Left ventricle myocardium inferior (tissue), 1 donor: ENCODE measurements at places on chromosomes 3 and 15. TPM values are rescaled to one million over a fixed set of nuclear protein-coding genes. Genes with fewer than 3 reads are reported as not detected.
A peak's percentile ranks its signal among the peaks of the same experiment; 100 is the strongest.

The HESX1 gene
- total RNA-seq = 0.30 TPM

The ISL2 gene
- total RNA-seq = not detected

- H3K27me3 ChIP-seq = peaks cover 15% of the 10 kb centered on the region
- no peak overlapping the region for H3K27ac ChIP-seq
- H3K4me3 ChIP-seq = no peak overlapping the region
- no peaks in the 10 kb centered on the region for H3K36me3 ChIP-seq
- DNase-seq = no peak
Measured at GRCh38 chr3:74607803-74608202, 6.7 kb downstream of the CNTN3 start.

DNA sequence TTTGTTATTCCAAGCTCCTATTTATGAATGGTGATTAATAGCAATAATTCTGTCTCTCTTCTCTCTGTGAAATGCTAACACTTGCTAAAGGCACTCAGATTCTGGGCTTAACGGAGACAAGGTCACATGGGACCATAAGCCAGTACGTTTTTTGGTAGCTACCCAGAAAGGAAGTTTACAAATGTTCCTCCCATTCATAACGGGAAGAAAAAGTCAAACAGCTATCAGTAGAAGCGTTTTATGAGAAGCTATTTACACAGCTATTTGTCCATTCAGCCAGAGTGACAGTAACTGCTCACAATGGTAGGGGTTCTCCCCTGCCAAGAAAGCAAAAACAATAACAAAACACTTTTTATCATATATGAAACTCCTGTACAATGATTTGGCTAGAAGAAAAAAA is 51.5 kb downstream of the ZMAT3 start:
- H3K36me3 ChIP-seq = peaks cover 12% of the 10 kb centered on the region
- peak overlapping the region; percentile 53 for H3K27ac ChIP-seq
- H3K4me3 ChIP-seq = no peak overlapping the region
- peaks cover 16% of the 10 kb centered on the region for H3K4me1 ChIP-seq
- no peaks in the 10 kb centered on the region for H3K27me3 ChIP-seq

DNA sequence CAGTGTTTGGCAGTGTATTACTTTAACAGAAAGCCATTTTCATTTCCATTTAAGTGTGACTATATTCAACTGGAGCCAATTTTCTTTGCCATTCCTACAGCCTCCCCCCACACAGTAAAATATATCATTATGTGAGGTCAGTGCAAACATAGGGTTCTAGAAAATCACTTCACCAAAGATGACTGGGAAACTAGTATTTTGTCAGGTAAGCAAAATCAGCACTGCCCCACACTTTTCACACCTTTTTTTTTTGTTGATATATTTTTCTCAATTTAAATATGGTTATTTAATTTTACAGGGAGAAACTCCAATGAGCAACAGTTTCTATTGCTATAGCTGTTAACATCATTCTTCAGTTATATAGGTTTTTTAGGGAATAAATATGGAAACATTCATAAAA is 29.7 kb downstream of the MKRN2OS start:
- H3K4me1 ChIP-seq = peaks cover 55% of the 10 kb centered on the region
- H3K27ac ChIP-seq = no peak overlapping the region
- no peaks in the 10 kb centered on the region for H3K27me3 ChIP-seq
- H3K4me3 ChIP-seq = no peak overlapping the region
- H3K36me3 ChIP-seq = peaks cover 5% of the 10 kb centered on the region
- DNase-seq = no peak

The TEX55 gene
- total RNA-seq = not detected

DNA sequence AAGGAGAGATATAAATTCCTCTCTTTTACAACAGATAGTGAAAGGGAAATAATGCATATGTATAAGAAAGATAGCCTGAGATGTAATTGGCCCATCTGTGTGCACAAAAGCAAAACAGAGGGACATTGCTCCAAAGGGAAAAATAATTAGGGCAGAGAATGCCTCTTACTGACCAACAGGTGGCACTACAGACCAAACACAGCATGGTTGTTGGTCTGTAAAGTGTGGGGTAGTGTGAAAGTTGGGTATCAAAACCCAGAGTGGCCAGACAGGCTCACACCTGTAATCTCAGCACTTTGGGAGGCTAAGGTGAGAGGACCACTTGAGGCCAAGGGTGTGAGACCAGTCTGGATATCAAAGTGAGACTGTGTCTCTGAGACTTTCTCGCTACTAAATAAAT is 4.5 kb upstream of the TLNRD1 start:
- H3K4me3 ChIP-seq = no peak overlapping the region
- no peaks in the 10 kb centered on the region for H3K27me3 ChIP-seq
- DNase-seq = no peak
- H3K36me3 ChIP-seq = no peaks in the 10 kb centered on the region
- H3K27ac ChIP-seq = no peak overlapping the region

DNA sequence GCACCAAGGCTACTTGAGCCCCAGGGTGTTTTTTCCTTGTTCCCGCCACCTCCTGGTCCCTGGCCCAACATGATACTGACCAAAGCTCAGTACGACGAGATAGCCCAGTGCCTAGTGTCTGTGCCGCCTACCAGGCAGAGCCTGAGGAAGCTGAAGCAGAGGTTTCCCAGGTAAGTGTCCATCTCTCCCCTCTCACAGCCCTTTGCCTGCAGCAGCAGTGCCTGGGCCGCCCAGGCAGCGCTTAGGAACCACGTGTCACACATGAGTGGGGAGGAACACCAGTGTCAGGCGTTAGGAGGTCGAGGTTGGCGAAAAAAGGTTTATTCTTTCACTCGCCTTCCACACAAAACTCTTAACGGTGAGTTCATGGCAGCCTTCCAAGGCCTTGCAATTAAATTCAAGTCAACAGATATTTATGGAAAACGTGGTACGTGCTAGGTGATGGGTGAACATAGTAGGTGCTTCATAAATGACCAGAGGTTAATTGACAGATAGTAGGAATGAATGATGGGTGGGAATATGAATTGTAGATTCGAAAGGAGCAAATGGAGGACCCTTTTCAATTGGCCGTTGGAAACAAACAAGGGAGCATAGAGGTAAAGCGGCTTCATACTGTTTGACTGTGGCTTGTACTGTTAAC is 486 bp downstream of the CDIN1 start:
- peak overlapping the region; percentile 75 for H3K4me3 ChIP-seq
- no peaks in the 10 kb centered on the region for H3K36me3 ChIP-seq
- H3K27ac ChIP-seq = peak overlapping the region; percentile 89
- no peaks in the 10 kb centered on the region for H3K27me3 ChIP-seq
- DNase-seq = peak; percentile 18

DNA sequence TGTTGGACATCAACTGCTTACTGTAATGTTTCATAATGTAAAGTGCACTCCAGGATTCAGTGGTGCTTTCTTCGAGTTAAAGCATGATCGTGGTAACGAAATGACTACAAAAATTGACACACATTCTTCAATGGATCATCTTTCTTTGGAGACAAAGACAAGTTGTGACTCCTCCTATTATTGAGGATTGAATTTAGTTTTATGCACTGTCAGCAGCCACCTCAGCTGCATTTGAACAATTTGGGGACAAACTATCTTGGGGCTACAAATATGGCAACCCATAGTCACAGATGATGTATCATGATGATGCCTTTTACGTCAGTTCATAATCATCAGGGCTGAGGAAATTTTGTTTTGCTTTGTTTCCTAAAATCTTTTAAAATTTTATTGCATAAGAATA is 140.2 kb upstream of the ICE2 start:
- no peak for DNase-seq
- no peak overlapping the region for H3K4me3 ChIP-seq
- H3K36me3 ChIP-seq = no peaks in the 10 kb centered on the region
- no peak overlapping the region for H3K27ac ChIP-seq
- no peaks in the 10 kb centered on the region for H3K27me3 ChIP-seq

DNA sequence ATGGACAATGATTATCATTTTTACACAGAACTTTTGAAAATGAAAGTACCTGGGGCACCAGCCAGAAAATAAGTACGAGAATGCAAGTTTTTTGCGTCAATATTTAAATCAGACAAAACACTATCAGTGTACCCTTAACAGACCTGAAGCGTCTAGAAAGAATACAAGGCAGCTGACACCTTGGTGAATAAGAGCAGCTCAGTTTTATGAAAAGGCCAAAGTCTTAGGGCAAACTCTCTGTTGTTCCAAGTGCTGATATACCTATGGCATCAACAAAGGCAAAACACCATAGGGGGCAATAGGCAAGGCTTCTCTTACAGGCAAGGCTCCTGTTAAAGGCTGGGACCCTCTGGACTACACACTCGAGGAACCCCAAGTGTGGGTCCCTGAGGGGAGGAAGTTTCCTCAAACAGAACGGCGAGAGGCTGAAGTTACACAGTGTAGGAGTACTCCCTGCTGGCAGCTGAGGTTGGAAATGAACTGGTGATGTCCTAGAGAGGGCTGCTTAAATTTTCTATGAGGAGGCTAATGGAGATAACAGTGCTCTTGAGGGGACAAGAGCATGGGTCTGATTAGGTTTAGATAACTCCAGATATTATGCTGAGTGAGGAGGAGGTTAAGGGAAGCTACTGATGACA is 291.0 kb downstream of the TIGIT start:
- H3K27ac ChIP-seq = peak overlapping the region; percentile 83
- H3K4me3 ChIP-seq = peak overlapping the region; percentile 47
- peaks cover 5% of the 10 kb centered on the region for H3K36me3 ChIP-seq
- no peak for DNase-seq

DNA sequence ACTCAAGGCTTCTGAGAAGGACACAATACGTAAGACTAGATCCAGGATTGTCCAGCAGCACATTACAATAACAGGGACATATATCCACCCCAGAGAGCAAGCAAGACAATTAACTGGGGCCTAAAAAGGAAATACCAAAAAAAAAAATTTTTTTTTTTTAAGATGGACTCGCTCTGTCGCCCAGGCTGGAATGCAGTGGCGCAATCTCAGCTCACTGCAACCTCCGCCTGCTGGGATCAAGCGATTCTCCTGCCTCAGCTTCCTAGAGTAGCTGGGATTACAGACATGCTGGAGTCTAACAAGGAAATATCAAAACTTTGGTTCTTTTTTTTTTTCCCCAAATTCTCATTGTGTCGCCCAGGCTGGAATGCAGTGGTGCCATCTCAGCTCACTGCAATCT is 28.8 kb upstream of the IMPDH2 start:
- H3K4me3 ChIP-seq = no peak overlapping the region
- H3K27ac ChIP-seq = no peak overlapping the region
- H3K36me3 ChIP-seq = peaks cover 74% of the 10 kb centered on the region
- no peaks in the 10 kb centered on the region for H3K27me3 ChIP-seq
- DNase-seq = no peak

The TRANK1 gene
- 6.6 TPM for total RNA-seq

GRCh38 chr3:25453619-25454004 is 25.5 kb downstream of the RARB start:
- peak overlapping the region; percentile 80 for H3K27ac ChIP-seq
- H3K36me3 ChIP-seq = no peaks in the 10 kb centered on the region
- H3K4me3 ChIP-seq = peak overlapping the region; percentile 43

DNA sequence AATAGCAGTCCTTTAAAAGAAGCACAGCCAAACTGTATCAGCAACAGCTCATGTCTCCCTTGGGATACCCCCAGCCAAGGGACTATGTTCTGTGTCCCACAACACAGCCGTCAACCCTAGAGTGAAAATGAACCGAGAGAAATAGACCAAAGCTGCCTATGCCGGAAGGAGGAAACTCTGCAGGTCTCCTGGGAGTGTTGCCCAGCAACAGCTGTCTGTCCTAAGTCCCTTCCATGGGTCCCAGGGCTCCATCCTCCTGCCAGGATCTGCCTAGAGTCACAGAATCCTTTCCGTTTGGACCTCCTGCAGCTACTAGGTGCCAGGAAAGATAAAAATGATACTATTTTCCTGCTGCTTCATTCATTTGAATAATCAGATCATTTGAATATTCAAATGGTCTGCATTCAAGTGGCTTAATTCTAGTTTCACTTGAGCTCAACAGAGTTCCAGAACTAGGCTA is 53.1 kb downstream of the TRANK1 start:
- DNase-seq = peak; percentile 59
- H3K4me1 ChIP-seq = peaks cover 30% of the 10 kb centered on the region
- H3K4me3 ChIP-seq = no peak overlapping the region

The TAGLN3 gene
- total RNA-seq = 0.74 TPM

DNA sequence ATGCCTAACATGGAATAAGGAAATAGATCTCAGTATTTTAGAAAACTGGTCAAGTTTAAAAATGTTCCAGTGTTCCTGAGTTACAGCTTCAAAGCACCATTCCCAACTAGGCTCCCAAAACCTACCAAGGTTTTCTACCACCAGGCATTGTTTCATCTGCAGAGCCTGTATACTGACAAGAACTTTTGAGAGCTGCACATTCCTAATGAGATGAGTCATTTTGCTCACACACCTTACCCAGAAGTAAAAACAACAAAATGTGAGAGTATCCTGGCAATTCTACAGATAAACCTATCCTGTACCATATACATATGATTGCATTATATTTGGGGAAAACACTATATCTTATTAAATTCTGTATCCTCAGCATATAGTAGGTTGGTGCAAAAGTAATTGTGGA is 90.7 kb downstream of the ATP8B4 start:
- no peak overlapping the region for H3K27ac ChIP-seq
- H3K27me3 ChIP-seq = no peaks in the 10 kb centered on the region
- H3K36me3 ChIP-seq = no peaks in the 10 kb centered on the region
- H3K4me1 ChIP-seq = peaks cover 12% of the 10 kb centered on the region

The DAPK2 gene
- 39.0 TPM for total RNA-seq

The LHFPL4 gene
- not detected for total RNA-seq

The PAQR5 gene
- 0.63 TPM for total RNA-seq

The SLC2A2 gene
- not detected for total RNA-seq

DNA sequence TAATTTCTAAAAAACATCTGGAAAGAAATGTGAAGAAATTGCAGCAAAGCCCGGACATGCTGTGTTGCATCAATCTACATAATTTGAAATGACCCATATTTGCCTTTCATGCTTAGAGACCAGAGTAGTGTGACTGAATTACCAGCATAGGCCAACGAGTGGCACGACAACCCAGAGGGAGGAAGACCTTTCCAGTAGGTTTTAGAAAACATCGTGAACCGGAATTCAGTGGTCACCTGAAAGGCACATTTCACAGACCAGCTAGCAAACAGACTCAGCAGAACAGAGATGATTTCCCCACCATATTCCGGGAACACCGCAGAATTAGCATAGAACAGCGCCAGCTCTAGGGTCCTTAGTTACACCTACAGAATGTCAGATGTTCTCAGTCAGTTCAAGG is 620.0 kb upstream of the ZNF385D start:
- H3K27me3 ChIP-seq = peaks cover 50% of the 10 kb centered on the region
- DNase-seq = no peak
- no peak overlapping the region for H3K27ac ChIP-seq
- H3K36me3 ChIP-seq = no peaks in the 10 kb centered on the region
- H3K4me1 ChIP-seq = peaks cover 9% of the 10 kb centered on the region
- H3K4me3 ChIP-seq = no peak overlapping the region

The CISH gene
- 16.6 TPM for total RNA-seq

DNA sequence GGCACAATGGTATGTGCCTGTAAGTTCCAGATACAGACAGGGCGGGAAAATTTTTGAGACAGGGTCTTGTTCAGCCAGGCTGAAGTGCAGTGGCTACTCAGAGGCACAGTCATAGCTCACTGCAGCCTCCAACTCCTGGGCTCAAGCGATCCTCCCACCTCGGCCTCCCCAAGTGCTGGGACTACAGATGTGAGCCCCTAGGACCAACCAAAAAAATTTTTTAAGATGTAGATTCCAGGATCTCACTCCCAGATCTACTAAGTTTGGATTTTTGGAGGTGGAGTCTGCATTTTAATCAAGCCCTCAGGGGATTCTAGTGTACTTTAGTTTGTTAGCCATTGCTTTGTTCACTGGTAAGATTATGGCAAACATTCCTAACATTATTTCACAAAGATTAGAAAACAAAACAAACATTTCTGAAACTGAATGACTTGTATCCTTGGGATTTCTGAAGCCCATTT is 2.7 kb downstream of the LIPH start:
- DNase-seq = no peak
- no peaks in the 10 kb centered on the region for H3K4me1 ChIP-seq
- H3K36me3 ChIP-seq = no peaks in the 10 kb centered on the region
- no peak overlapping the region for H3K4me3 ChIP-seq

- no peaks in the 10 kb centered on the region for H3K36me3 ChIP-seq
- peaks cover 54% of the 10 kb centered on the region for H3K4me1 ChIP-seq
- no peak overlapping the region for H3K27ac ChIP-seq
- no peak for DNase-seq
Measured at GRCh38 chr3:122991236-122991985, 36.2 kb downstream of the SEMA5B start.
